ENCODE measurements at places on chromosomes 5 and 9. TPM values are rescaled to one million over a fixed set of nuclear protein-coding genes. Genes with fewer than 3 reads are reported as not detected.
A peak's percentile ranks its signal among the peaks of the same experiment; 100 is the strongest.

The TMEM252 gene
- not detected for total RNA-seq

The SMIM33 gene
- total RNA-seq, result not detected

The ZNF354C gene
- total RNA-seq, result 6.3 TPM

DNA sequence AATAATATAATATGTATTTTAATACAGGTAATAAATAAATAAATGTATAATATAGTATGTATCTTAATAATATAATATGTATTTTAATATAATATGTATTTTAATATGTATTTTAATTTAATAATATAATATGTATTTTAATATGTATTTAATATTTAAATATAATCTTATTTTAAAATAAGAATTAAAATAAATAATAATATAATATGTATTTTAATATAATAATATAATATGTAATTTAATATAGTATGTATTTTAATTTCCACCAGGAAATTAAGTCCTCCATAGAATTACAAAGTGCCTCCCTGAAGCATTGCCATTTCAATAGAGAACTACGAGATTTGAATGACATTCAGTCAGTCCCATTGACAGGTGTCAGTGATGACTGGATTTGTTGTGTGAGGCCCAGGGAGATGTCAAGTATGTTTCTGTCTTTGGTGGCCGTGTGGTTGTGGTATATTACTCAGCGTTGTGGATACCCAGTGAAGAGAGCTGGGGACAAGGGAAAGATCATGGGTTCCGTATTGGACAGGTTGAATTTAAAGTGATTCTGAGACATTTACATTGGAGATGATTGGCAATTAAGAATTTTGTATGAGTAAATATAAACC, 14.2 kb upstream of the C5orf46 start:
- H3K27ac ChIP-seq, result no peak overlapping the region
- H3K36me3 ChIP-seq, result no peaks in the 10 kb centered on the region
- H3K4me1 ChIP-seq, result no peaks in the 10 kb centered on the region
- no peak for DNase-seq

GRCh38 chr5:40823459-40823858, 11.6 kb downstream of the RPL37 start:
- H3K27me3 ChIP-seq, result no peaks in the 10 kb centered on the region
- no peaks in the 10 kb centered on the region for H3K36me3 ChIP-seq
- no peak overlapping the region for H3K4me3 ChIP-seq
- no peaks in the 10 kb centered on the region for H3K4me1 ChIP-seq
- H3K27ac ChIP-seq, result no peak overlapping the region

DNA sequence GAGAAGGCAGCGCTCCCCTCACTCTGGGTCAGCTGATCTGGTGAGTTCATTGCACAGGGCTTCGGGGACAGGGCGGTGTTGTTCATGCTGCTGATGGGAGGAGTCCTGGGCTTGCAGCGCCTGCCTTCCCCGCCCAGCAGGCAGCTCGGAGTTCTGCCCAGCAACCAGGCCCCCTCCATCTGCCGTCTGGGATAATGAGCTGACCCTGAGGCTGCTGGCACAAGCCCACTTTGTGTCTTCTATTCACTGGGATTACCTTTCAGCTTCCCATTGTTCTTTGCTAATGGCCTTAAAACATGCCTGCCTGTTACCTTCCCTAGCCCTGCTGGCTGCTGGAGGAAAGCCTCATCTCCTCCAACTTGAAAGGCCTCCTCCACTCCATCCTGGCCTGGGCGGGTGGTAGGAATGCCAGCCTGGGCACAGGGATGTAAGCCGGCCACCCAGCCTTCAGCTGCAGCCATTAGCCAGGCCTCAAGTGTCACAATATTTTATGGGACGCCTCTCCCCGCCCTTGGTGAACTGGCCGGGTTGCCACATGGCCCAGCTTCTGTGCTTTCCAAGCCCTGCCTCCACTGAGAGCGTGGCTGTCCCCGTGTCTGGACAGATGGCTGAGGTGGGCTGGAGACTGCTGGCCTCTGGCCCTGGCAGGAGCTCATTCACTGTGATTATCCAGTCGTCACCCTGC, 70.4 kb downstream of the GADD45G start:
- peak; percentile 71 for DNase-seq
- no peaks in the 10 kb centered on the region for H3K4me1 ChIP-seq
- no peak overlapping the region for H3K27ac ChIP-seq
- H3K4me3 ChIP-seq, result no peak overlapping the region
- no peaks in the 10 kb centered on the region for H3K27me3 ChIP-seq

All from aorta (tissue), 5 donors.